Stimulated activated memory B cell treated with anti-CD40 and anti-IgM and Interleukin-4, amounts not matched to agents 10 μg/mL and 1 μg/mL and 100 μg/mL, for 72 hours (primary cell): ENCODE measurements at places on chromosomes 1 and 21.
A peak's percentile ranks its signal among the peaks of the same experiment; 100 is the strongest.

DNA sequence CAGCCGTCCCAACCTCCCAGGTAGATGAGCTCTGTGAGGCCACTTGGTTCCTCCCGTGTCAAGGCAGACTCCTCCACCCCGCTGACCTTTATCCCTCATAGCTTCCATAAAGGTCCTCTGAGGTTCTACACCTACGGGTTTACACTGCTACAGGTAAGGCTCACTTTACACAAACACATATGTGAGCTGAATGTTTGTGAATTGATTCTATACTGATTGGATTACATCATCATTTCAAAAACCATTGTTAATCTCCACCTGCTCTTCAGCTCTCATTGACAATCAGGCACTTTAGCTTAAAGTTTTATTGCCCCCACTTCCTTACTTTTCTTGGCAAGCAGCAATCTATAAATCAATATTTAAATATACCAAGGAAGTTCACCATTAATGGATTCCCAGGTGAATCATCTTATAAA lies 12.8 kb upstream of the RGS16 start:
- ATAC-seq, result no peak

DNA sequence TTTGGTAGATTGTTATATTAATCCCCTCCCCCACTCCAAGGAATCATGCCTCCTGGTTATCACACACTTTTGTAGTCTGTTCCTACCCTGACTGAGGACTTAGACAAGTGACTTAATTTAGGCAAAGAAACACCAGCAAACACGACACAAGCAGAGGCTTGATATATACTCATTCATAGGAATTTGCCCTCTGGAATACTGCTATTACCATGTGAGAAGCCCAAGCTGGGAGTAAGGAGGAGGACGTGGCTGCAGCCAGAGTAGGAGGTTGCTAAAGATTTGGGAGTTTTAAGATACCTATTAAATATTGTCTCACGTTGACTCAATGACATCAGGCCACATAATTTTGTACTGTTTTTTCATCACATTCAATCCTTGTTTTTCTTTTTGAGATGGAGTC lies 100.2 kb downstream of the LRRC53 start:
- no peak for ATAC-seq

GRCh38 chr1:20165522-20165951 lies 20.4 kb upstream of the UBXN10 start:
- ATAC-seq, result no peak

DNA sequence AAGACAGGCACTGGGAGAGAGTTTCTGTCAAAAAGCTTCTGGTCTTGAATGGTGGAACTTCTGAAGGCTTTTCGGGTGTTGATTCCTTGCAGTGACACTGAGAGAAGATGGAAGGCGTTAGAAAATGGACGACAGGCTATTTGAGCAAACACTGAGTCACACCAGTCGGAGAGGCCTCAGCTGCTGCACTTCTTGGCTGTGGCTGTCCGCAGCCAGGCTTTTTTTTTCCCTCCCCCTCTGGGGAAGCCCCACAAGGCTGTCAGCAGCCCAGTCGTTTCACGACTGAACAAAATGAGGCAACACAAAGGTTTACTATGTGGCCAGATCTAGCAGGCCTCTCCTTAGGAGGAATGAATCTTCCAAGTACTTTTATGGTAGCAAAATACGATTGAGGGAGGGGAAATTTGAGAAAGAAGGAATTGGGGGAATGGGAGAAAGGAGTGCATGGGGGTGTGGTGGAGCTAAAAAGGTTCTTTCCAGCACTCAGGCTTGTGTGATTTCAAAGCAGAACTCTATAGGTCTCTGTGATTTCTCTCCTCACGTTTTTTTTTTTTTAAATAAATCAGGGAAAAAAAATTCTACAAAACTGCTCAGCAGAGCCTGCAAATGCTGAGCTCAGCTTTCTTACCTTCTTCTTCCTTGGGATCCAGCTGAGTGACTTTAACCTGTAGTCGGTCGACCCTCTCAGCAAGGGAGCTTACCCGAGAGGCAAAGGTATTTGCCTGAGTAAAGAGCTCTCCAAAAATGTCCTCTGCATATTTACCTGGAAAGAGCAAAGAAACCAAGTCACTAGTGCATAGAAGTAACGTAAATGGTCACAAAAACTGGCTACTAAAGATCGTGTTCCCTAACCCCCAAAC lies 26.1 kb downstream of the GPR3 start:
- peak; percentile 97 for ATAC-seq

DNA sequence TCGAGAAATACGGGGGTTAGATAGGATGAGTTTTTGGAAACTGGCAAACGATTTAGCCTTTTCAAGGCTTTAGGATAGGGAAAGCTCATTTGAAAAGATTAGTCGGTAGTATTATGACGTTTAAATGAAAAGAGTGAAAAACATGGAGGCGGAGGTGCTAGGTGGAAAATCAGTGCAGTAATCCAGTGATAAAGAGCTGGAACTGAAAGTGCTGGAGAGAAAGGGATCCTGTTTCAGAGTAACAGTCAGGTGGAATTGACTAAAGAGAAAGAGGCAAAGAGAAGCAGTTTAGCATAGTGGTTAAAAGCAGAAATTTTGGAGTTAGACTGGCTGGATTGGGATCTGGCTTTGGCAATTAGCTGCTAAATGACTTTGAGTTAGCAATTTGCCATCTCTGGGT lies 945 bp downstream of the WDR3 start:
- no peak for ATAC-seq

DNA sequence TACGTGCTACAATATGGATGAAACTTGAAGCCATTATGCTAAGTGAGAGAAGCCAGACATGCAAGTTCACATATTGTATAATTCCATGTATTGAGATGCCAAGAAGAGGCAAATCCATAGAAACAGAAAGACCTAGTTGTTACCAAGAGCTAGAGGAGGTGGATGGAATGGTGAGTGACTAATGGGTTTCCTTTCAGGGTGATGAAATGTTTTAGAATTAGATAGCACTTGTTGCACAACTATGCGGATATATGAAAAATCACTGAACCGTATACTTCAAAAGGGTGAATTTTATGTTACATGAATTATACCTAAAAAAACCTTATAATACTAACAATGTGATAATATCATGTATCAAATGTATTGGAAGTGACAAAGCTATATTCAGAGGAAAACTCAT lies 18.1 kb downstream of the EPHA10 start:
- ATAC-seq, result no peak

GRCh38 chr1:61102621-61103020 lies 20.3 kb downstream of the NFIA start:
- ATAC-seq, result no peak

DNA sequence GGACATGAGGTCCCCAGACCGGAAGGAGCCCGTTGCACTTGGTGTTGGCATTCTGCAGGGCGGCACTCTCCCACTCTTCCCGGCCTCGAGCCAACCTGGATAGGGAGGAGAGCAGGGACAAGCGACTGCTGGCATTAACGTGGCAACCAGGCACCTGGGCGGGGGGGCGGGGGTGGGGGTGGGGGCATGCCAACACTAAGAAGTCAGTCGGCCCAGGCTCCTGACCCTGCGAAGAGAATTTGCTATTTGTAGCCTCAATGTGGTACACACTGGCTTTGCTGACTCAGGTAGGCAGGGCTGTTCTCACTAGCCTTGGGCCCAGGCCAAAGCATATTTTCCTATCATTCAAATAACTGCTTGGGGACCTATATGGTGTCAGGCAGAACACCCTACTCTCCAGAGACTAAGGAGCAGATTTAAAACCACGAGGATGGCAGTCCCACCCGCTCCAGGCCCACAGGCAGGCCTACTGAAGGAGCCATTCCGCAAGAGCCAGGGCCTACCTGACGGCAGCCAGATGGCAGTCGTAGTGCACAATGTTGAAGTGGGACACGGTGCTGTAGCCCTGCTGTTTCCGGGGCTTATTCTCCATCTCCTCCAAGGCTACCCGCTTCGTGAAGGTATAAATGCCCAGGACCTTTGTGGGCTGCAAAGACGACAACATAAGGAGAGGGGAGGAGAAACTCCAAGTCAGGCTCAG lies 123.7 kb downstream of the UBR4 start:
- no peak for ATAC-seq

GRCh38 chr1:201149400-201149799 lies 4.9 kb downstream of the TMEM9 start:
- ATAC-seq, result no peak

- no peak for ATAC-seq
Measured at GRCh38 chr1:39488793-39489566, 2.5 kb upstream of the BMP8A start.

DNA sequence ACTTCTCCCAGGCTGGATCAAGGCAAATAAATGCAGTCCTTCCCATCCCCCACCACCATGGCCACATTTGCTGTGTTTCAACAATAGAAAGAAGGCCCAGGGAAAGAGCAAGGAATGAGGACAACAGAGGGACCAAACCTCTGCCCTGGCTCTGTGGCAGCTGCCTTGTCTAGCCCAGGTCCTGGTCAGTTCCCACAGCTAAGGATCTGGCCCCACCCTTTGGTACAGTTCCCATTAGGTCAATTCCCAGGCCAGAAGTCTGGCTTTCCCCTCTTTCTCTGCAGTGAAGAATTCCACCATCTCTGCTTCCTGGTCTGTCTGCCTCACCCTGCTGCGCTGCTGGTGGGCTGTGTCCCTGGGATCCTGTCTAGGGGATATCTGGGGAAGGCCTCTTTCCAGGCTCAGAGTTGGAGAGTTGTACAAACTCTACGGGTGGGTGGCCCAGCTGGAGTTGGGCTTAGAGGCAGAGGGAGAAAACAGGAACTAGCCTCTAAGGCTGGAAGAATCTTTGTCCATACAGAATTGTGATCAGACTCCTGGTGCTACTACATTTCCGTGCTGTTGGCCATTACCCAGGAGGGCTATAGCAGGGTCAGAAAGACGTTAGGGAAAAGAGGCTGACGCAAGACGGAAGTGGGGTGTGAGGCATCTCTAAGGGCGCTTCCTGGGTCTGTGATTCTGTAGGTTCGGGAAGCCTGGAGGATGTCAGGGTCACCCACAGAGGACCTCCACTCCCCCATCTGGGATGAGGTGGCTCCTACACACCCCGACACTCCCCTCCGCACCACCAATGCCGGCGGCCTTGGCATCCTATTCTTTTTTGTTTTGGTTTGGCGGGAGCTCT lies 953 bp upstream of the NDUFS2 start:
- ATAC-seq, result no peak
